ENCODE measurements at places on chromosomes 4 and X.

DNA sequence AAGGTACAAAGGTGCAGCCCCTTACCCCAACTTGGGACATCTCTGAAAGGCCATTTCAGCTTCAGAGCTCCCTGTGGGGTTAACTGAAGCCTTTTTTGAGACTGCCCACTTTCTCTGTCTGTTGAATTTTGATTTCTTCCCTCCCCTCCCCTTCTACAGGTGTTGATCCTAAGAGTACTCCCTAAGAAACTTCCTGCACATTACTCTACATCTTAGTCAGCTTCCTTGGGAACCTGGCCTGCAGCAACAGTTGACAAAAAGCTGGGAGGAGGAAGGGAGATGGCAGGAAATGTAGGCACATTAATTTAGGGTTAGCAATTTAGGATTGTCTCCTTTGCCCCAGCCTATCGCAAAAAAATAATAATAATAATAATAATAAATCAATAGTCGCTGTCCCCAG is 1.2 kb upstream of the IDS start:
- no peaks in the 10 kb centered on the region for H3K27me3 ChIP-seq
- no peak overlapping the region for H3K4me3 ChIP-seq
- DNase-seq = no peak

- no peaks in the 10 kb centered on the region for H3K36me3 ChIP-seq
- H3K27me3 ChIP-seq = peaks cover 19% of the 10 kb centered on the region
- peaks cover 9% of the 10 kb centered on the region for H3K4me1 ChIP-seq
- H3K27ac ChIP-seq = no peak within 1 kb of the TSS
- H3K4me3 ChIP-seq = peak within 1 kb of the TSS; percentile 89
Observed at GRCh38 chrX:106802388-106803275, at the start of gene TBC1D8B. TSS of gene TBC1D8B (plus strand) at chrX:106802673. CDS start at chrX:106802854, 181 bp downstream.

DNA sequence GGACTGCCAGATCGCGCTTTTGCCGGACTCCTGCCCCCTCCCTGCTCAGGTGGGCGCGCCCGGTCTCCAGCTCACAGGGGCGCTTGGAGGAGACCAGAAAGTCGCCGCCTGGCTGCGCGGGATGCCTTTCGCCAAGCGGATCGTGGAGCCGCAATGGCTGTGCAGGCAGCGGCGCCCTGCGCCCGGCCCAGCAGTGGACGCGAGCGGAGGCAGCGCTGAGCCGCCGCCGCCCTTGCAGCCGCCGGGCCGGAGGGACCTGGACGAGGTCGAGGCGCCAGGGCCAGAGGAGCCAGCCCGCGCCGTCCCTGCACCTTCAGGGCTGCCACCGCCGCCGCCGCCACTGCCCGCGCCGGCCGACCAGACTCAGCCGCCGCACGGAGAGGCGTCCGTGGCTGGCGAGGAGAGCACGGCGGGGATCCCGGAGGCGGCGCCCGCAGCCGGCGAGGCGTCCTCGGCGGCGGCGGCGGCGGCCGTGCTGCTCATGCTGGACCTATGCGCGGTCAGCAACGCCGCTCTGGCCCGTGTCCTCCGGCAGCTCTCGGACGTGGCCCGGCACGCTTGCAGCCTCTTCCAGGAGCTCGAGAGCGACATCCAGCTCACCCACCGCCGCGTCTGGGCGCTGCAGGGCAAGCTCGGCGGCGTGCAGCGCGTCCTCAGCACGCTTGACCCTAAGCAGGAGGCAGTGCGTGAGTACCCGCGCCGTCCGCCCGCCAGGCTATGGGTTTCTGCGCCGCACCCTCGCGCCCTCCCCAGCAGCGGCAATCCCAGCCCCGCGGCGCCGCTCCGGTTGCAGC is 834 bp downstream of the NHS start:
- peak; percentile 7 for DNase-seq
- H3K4me1 ChIP-seq = peaks cover 9% of the 10 kb centered on the region
- no peak overlapping the region for H3K4me3 ChIP-seq
- H3K27me3 ChIP-seq = peaks cover 25% of the 10 kb centered on the region

- DNase-seq = no peak
- no peaks in the 10 kb centered on the region for H3K27me3 ChIP-seq
- no peak overlapping the region for H3K4me3 ChIP-seq
- no peak overlapping the region for H3K27ac ChIP-seq
- peaks cover 3% of the 10 kb centered on the region for H3K36me3 ChIP-seq
Observed at GRCh38 chrX:107632346-107632745, 4.0 kb downstream of the PRPS1 start.

DNA sequence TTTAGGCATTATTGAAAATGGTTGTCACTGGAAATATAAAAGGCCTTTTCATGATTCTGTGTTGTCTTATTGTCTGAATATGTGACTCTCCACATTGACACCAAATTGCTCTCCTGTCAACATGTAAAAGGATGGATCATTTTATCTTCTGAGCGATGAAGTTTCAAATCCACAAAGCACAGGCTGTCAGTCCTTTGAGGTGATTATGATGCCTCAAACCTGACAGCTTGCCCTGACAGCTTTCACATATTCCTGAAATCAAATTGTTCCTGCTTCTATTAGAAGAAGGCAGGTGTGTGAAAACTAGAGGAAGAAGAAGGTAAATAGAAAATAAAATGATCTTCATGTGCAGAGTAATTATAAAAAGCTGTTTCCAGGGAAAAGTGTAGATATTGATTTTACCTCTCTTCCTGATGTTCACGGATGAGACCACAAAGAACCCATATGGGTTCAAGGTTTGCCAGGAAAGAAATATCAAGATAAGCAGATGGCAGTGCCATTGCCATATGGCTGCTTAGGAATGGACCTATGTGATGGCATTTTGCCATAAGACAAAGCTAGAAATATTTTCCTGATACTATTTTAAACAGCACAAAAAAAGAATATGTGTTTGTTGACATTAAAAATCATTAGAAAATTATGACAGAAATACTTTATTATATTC is 1006.3 kb upstream of the AGA start:
- no peak for DNase-seq
- no peaks in the 10 kb centered on the region for H3K27me3 ChIP-seq
- H3K4me1 ChIP-seq = no peaks in the 10 kb centered on the region
- H3K4me3 ChIP-seq = no peak overlapping the region
- no peak overlapping the region for H3K27ac ChIP-seq

GRCh38 chrX:138925330-138925729 is 213.8 kb upstream of the FGF13 start:
- no peak overlapping the region for H3K27ac ChIP-seq
- no peaks in the 10 kb centered on the region for H3K4me1 ChIP-seq
- H3K27me3 ChIP-seq = no peaks in the 10 kb centered on the region
- DNase-seq = no peak

GRCh38 chr4:73821325-73821724 is 15.2 kb upstream of the CXCL6 start:
- no peaks in the 10 kb centered on the region for H3K27me3 ChIP-seq
- no peaks in the 10 kb centered on the region for H3K4me1 ChIP-seq
- DNase-seq = no peak
- no peak overlapping the region for H3K4me3 ChIP-seq
- H3K36me3 ChIP-seq = no peaks in the 10 kb centered on the region

- no peak for DNase-seq
- H3K4me3 ChIP-seq = no peak overlapping the region
- no peak overlapping the region for H3K27ac ChIP-seq
- no peaks in the 10 kb centered on the region for H3K4me1 ChIP-seq
Observed at GRCh38 chrX:69050051-69050765, 115.0 kb downstream of the PJA1 start.

- H3K4me3 ChIP-seq = no peak overlapping the region
- no peaks in the 10 kb centered on the region for H3K27me3 ChIP-seq
- no peaks in the 10 kb centered on the region for H3K36me3 ChIP-seq
- DNase-seq = no peak
- no peaks in the 10 kb centered on the region for H3K4me1 ChIP-seq
Observed at GRCh38 chrX:133815496-133815895, 169.9 kb downstream of the GPC3 start.
